Dermis microvascular lymphatic vessel endothelial cell (primary cell): ENCODE measurements at places on chromosomes 7 and 10. TPM values are rescaled to one million over a fixed set of nuclear protein-coding genes. Genes with fewer than 3 reads are reported as not detected.

GRCh38 chr7:88243345-88243909 is 23.6 kb upstream of the SRI start:
- peak; percentile 88 for DNase-seq

The VIM gene
- total RNA-seq: 4,197 and 5,499 TPM in 2 replicates

- DNase-seq: no peak
Measured at GRCh38 chr10:128025951-128026350, 100.3 kb downstream of the MKI67 start.

The CLRN3 gene
- total RNA-seq: 0.13 and 0.25 TPM in 2 replicates

DNA sequence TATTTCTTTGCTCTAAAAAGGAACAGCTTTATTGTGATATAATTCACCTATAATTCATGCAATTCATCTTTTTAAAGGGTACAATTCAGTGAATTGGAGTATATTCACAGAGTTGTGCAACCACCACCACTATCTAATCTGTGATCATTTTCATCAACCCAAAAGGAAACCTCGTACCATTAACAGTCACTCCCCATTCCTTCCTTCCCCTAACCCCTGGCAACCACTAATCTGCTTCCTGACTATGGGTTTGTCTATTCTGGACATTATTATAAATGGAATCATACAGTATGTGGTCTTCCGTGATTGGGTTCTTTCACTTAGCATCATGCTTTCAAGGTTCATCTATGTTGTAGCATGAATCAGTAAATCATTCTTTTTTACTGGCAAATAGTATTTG is 52.3 kb downstream of the MKI67 start:
- DNase-seq: peak; percentile 29

- DNase-seq: no peak
Measured at GRCh38 chr7:22002726-22003125, 57.0 kb upstream of the CDCA7L start.

The AOC1 gene
- total RNA-seq: not detected in 2 replicates

The PPP1R17 gene
- total RNA-seq: not detected in 2 replicates

DNA sequence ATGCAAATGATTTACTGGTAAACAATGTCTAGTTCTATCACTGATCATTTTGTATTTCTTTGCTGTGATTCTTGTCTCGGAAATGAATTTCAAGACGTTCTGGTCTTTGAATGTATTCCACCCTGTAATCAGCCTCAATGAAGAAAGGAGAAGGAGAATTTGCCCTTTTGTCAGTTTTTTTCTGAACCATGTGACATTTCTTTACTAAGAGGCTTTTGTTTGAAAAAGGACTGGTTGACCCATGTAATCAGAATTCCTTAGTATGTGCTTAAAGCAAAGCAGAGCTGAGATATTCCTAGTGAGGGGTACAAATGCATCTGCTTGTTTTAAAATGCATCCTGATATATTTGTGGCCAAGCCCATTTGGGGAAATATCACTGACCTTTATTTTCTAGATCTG is 581.6 kb downstream of the ETV1 start:
- DNase-seq: no peak

- DNase-seq: no peak
Measured at GRCh38 chr10:48573045-48573444, 31.8 kb downstream of the ARHGAP22 start.

DNA sequence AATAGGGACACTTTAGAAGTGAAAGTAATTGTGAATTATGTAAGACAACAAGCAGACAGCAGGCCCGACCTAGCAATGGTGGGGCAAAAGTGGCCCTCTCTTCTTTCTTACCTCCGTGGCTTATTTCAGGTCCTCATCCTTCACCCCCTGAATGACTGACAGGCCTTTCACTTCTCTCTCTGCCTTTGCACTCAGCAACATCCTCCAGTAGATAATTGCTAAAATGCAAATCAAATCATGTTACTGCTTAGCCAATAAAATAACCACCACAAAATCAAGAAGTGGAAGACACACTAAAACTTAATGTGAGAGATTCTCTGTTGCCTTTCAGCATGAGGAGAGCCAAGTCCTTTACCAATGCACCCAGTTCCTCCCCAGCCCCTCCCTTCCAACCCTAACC is 274.6 kb upstream of the ZNF32 start:
- no peak for DNase-seq

GRCh38 chr7:68015978-68016532 is 1019.4 kb downstream of the TYW1 start:
- DNase-seq: no peak

DNA sequence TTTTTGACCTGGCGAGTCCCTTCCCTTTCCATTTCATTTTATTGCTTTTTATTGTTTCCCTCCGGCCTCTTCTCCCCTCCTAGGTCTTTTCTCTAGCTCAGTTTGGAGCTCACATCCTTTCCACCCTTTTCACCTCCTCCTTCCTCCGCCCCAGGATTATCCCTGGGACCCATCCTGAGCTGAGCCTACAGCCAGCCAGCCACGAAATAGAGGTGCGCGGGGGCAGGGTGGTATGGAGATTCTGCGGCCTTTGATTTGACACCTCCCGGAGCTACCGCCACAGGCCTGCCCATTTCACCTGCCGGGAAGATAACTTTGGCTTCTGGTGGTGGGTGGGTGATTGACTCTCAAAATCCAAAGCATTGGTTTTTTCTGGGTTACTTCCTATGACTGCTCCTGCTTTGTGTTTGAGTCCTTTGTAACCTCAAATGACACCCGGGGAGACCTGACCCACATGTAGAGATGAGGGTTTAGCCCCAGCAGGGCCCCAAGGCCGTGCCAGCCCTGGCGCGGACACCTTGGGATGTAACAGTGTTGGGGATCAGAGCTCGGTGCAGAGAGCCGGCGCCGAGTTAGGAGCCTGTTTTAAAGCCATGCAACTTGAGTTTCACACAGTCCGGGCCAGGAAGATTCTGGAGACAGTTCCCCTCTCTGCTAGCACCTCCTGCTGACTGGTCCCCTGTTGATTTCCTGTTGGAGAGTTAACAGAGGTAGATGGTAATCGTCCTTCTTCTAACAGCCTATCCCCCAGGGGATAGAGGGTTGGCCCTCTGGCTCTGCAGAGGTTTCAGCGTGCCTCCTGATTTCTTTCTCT is 1.5 kb downstream of the DUSP5 start:
- no peak for DNase-seq

The OR2A42 gene
- not detected in 2 replicates for total RNA-seq

- no peak for DNase-seq
Measured at GRCh38 chr7:99127636-99128035, 16.3 kb downstream of the SMURF1 start.

The C10orf62 gene
- total RNA-seq: not detected in 2 replicates

The CH25H gene
- total RNA-seq: 3.6 and 3.9 TPM in 2 replicates

The IFIT1B gene
- total RNA-seq: not detected in 2 replicates

- DNase-seq: peak; percentile 17
Measured at GRCh38 chr7:7944619-7945282, 23.8 kb upstream of the GLCCI1 start.

The FAM20C gene
- total RNA-seq: 1.2 and 1.3 TPM in 2 replicates

GRCh38 chr7:109956916-109957315 is 1134.0 kb upstream of the LRRN3 start:
- DNase-seq: no peak

GRCh38 chr7:80275192-80275605 is 140.6 kb downstream of the GNAI1 start:
- no peak for DNase-seq

DNA sequence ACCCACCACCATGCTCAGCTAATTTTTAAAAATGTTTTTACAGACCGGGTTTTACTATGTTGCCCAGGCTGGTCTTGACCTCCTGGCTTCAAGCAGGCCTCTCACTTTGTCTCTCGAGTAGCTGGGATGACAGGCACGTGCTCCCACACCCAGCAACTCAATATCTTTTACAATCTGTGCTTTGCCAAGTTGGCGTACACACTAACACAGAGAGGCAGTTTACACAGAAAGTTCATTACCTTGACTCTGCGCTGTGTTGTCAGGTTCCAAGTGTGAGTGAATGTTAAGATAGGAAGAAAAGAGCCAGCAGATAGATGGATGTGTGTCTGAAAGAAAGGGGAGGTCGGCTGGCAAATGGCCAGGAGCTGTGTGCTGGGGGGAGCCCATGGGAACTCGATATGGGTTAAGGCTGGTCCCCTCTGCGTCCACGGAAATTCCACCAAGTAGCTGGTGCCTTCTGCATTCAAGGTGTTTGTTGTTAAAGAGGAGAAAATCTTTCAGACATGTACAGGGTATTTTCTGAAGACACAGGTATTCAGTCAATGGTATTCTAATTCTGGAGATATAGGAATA is 299.8 kb downstream of the CAMK1D start:
- no peak for DNase-seq

DNA sequence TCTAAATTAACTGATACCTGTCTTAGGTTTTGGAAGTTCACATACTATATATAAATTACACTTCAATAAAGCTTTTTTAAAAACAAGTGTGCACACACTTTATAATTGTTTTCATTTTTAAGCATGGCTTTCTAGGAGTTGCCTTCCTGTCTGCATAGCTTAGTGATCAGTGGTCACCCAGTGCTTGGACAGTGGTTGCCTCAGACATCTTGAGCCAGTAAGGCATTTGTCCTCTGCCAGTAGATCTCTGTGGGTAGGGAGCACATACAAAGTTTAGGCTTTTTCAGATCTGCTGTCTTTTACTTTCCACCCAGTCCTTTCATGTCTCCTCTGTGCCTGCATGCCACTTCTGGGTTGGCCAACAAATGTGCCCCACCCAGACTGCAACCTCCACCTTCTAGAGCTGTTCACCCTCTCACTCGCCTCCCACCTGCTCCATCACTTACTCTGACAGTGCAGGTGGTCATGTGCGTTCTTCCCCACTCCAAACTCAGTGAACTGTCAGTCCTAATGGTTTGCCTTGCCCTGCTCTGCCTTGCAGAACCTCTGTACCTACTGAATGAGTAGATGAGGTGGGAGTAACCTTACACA is 31.7 kb downstream of the TPST1 start:
- no peak for DNase-seq

DNA sequence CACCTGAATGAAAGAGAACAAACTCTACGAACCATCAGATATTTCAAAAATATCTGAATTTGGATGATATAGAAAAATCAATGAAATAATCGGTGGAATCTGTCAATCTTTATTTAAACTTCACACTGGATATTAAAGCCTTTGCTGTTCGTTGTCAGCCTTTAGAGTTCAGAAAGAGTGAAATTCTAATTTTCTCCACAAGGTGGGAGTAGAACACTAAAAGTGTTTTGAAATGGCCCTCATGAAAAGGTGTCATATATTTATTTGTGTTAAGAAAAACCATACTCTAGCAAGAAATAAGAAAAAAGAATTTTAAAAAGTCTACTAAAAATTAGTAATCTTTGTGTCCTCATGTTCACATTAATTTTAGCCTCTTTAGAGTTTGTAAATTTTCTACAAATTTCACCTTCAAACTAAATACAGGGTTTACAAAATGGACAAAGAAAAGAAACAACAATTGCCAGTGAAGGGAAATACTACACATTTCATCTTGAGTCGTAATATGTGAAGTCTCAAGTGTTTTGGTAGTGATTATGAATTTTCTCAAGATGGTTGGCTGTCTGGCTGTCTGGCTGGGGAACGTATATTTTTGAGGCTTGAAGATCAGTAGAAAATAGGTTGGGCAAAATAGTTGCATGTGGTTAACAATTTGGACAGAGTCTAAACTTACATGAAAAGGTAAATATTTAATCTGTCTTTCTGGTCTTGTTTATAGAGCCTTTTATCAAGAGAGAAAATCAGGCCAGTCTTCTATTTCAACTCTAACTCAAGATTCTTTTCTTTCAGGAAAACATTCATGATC is 43.7 kb downstream of the DNAJB9 start:
- DNase-seq: peak; percentile 41

- peak; percentile 23 for DNase-seq
Measured at GRCh38 chr10:70272925-70273316, 10.9 kb downstream of the NPFFR1 start.

The OR2A7 gene
- under 0.01 TPM in 1 of 2 replicates, not detected in the other for total RNA-seq

- DNase-seq: no peak
Measured at GRCh38 chr10:94412449-94412848, 10.1 kb downstream of the TBC1D12 start.

DNA sequence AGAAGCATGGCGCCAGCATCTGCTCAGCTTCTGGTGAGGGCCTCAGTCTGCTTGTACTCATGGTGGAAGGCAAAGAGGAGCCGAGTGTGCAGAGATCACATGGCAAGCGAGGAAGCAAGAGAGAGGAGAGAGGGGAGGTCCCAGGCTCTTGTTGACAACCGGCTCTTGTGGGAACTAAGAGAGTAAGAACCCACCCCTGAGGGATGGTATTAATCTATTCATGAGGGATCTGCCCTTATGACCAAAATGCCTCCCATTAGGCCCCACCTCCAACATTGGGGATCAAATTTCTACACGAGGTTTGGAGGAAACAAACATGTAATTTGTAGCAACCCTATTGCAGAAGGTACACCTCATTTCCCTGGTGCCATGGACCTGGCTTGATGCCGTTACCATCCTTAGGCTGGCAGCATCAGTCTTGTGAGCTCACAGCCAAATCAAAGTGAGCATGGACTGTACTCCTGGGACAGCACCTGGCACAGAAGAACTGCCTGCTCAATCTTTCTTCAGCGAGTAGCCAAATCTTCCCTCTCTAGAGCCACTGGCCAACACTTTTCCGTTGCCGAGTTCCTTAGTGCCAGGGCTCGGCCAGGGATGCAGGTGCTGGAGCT is 6.5 kb downstream of the BTBD16 start:
- no peak for DNase-seq

GRCh38 chr10:1550291-1550595 is 187.1 kb downstream of the ADARB2 start:
- no peak for DNase-seq

GRCh38 chr7:96729820-96730219 is 20.2 kb upstream of the SEM1 start:
- DNase-seq: no peak

The PCDH15 gene
- not detected in 2 replicates for total RNA-seq
